ENCODE measurements at places on chromosomes 6 and 20.

- DNase-seq: no peak
Measured at GRCh38 chr6:13239530-13240455, 88.5 kb downstream of the TBC1D7 start.

DNA sequence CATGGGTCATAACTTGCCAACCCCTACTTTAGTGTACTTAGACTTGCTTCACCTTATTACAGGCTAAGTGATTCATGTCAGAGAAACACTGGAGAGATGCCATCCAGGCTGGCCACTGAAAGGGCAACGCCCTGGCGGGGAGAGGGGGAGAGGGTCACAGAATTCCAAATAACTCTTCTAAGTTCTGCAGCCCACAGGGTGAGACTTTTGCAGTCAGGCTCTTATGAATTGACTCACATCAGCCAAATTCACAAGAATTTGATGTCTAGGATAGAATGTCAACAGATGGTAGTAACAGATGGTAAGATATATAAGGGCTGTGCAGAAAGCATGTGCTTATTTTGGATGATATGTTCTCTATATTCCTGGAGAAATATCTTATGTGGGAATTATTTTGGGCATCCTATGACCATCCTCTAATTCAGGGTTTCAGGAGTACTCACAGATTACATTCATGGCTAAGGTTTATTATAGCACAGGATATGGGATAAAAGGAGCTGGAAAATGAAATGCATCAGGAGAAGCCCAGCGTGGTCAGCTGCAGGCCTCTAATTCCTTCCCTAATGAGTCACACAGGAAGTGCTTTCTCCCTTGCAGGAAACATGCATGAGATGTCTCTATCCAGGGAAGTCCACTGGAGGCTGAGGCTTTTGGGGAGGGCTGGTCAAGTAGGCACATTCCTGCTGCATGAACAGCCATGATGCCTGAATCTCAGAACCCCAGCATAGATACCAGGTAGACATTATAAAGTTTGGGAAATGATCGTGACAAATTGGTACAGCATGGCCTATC lies 58.7 kb upstream of the RIN2 start:
- no peak for DNase-seq

DNA sequence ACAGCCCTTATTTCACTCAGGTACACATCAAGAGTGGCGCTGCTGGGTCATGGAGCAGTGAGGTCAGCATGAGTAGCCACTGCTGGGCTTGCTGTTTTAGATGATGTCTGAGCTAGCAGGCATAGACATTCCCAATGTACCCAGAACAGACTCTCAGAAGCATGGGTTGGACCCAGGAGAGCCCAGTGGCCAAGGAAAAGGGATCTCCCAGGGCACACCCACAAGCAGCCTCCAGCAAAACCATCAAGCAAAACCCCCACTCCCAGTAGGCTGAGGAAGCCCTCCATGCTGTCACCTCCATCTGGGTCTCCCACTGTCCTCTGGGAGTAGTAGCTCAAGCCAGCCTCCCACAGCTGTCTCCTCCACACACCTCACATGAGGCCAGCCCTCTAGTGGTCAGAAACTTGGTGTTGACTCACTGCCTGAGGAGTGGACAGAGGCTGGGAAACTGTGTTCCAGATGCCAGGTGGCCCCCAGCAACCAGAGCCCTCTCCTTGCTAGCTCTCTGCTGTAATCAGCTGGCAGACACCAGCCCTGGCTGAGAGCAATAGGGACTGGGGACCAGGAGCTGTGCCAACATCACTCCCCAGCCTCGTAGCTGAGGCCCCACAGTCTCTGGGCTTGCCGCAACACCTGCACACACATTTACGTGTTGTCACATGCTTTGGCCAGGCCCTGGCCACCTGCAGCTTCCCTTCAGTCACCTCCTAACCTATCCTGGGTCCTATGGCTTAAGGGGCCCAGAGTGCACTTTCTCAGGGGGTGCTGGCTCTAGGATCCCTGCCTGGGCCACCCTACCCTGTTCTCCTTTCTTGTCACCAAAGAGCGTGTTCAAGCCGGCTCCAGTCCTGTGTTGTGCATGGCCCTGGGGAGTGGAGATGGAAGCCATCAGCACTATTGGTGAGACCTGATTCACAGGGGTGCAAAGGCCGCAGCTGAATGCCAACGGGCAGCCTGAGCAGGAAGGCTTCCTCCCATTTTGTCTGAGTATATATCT lies 1.9 kb upstream of the AP5S1 start:
- peak; percentile 64 for DNase-seq

DNA sequence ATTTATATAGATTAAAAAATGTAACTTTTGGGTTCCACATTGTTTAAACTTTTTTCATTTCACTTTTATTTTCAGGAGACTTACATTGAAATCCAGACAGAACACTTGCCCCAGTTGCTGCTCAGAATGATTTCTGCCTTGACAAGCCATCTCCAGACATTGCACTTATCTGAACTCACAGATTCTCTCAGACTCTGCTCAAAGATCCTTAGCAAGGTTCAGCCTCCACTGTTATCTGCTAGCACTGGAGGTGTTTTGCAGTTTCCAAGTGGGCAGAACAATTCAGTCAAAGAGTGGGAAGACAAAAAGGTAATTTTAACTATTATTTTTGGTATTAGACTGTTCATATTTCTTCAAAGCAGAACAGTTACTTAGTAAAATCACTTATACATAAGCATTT lies 58.0 kb downstream of the DOP1A start:
- no peak for DNase-seq

- DNase-seq: no peak
Measured at GRCh38 chr20:19347943-19348456, 135.6 kb downstream of the SLC24A3 start.

DNA sequence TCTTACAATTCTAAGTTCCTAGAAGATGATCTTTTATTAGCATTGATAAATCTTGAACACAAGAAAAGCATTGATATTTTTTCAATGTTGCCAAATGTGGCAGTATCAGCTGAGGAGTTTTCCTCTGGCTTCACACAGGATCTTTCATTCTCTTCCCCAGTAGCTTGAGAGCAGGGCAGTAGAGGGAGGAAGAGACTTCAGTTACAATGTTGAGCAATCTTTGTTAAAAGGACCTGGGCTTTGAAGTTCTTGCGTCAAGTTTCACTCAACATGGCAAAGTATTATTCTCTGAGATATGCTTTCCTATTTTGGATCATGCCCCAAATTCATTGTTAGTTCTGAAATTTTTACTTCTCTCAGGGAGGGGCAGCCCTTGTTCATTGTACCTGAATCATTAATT lies 238.0 kb downstream of the COL12A1 start:
- DNase-seq: no peak

- no peak for DNase-seq
Measured at GRCh38 chr6:157020398-157020797, 243.2 kb downstream of the ARID1B start.

GRCh38 chr6:44271914-44272313 lies 1.7 kb downstream of the TMEM151B start:
- DNase-seq: no peak

DNA sequence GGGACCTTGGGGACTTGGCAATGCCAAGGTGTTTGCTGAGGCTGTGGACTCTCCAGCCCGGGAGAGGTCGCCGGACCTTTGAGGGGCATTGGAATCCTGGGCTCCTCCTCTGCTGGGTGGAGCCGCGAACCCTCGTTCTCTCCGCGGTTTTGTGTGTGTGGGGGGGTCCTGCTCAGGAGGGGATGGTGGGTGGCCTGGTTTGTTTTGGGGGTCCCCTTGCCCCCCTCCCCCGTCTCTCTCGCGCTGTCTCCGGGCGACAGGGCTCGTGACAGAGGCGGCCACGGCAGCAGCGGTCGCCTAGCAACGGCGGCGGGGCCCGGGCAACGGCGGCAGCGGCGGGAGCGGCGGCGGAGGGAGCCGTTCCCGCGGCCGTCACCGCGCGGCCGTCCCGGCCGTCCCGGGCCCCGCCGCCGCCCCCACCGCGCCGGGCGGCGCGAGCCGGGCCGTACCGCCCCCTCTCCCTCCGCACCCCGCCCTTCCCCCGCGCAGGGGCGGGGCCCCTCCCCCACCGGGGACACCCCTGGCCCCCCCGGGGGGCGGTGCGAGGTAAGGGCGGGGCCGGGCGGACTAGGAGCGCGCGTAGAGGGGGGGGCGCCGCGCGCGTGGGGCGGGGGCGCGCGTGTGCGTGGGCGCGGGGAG lies 7.8 kb downstream of the SYNGAP1 start:
- DNase-seq: peak; percentile 15

DNA sequence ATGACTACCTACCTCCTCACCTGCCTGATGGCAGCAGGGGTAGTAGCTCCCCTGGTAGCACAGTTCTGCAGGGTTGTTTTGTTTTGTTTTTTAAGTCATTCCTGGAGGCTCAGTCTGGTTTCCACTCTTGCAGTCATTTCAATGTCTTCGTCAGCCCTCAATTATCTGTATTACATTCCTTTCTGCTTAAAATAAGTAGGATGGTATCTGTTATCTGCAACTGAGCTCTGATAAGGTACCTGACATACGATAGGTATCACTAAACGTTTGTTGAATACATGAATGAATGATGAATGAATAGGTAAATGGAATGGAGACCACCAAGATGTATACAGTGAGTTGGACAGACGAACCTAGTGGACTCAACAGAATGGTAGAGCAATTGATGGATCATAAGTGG lies 7.2 kb upstream of the CLPSL2 start:
- DNase-seq: no peak

DNA sequence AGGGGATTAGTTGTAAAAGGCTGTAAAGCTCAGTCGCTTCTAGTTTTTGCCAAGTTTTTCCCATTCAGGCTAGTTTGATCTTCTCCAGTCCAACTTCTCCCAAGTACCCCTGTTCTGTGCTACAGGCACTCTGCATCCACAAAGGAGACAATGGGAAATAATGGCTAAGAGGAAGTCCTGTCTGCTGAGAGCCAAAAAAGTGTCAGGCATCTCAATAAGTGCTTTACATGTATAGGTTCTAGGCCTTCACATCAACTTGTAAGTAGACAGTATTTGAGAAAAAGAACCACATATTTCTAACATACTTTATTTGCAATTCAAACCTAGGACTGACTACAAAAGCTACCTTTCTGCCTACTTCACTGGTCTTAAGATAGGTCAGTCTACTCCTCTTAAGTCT lies 4.9 kb downstream of the HTR1B start:
- DNase-seq: no peak

GRCh38 chr6:44539701-44540355 lies 152.3 kb downstream of the CDC5L start:
- DNase-seq: no peak

- no peak for DNase-seq
Measured at GRCh38 chr6:148701375-148701774, 45.5 kb upstream of the UST start.

- DNase-seq: no peak
Measured at GRCh38 chr6:27101824-27102223, 145.7 kb upstream of the PRSS16 start.

- DNase-seq: peak; percentile 6
Measured at GRCh38 chr6:157552081-157552747, 171.2 kb downstream of the ZDHHC14 start.

Measured in NCI-H2029 (cell line).